Suppressor macrophage (primary cell): ENCODE measurements at places on chromosomes 13 and 19.

- DNase-seq, result peak; percentile 86
These were observed 21.0 kb upstream of the GDF15 start for GRCh38 chr19:18364826-18365528.

- no peak for DNase-seq
These were observed 14.0 kb downstream of the PDX1 start for GRCh38 chr13:27933580-27934328.

GRCh38 chr13:93007928-93008327, 218.7 kb upstream of the GPC6 start:
- no peak for DNase-seq

GRCh38 chr19:3798137-3798536, 12.0 kb upstream of the MATK start:
- DNase-seq, result no peak

GRCh38 chr19:33000910-33001309, 28.9 kb downstream of the FAAP24 start:
- no peak for DNase-seq

- no peak for DNase-seq
These were observed 1362.1 kb upstream of the ATXN8OS start for GRCh38 chr13:68745502-68745901.

GRCh38 chr19:49986354-49986753, 25.4 kb upstream of the SIGLEC11 start:
- DNase-seq, result no peak

DNA sequence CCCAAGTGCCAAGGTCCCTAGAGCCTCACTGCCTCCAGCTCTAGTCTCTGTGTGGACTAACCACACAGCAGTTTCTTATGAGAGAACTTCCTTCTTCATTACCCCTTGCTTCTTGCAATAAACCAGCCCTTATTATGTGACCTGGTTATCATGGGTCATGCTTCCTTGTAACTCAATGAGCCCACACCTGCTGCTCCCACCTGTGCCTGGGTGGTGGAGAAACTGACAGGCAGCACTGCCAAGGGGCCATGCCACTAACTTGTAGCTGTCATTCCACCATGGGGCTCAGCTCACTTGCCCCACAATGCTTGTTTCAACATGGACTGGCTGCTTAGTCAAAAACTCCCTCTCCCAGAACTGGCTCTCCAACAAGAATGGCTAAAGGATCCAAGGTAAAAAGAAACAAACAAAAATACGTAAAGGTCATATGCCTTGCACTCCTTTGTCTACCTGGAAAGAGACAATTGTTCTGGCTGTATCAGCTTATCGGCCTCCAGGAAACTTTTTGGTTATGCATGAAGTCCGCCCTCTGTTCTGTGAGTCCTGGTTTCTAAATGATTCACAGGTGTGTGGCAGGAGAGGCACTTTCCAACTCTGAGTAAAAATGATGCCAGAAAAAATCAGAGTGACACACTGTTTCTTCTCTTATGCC, 446.4 kb downstream of the COG6 start:
- DNase-seq, result no peak

GRCh38 chr13:23440821-23441618, 7.5 kb upstream of the SACS start:
- DNase-seq, result peak; percentile 42

DNA sequence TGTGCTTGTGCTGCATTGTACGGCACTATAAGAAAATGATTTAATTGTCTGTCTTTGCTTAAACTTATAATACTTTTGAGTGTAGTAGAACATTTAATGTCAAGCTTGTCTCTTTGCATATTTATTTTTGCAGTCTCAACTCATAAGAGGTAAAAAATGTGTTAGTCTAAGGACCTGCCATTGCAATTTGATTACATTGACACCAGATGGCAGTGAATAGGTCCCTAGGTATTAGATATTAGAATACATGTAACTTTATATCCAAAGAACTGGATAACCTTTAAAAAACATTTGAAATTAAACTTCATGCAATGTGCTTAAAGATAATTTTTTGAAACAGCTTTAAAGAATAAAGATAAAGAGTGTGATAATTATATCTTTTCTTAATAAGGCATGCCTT, 1421.3 kb downstream of the OLFM4 start:
- no peak for DNase-seq

GRCh38 chr19:7658219-7658686, 10.6 kb upstream of the RETN start:
- no peak for DNase-seq

GRCh38 chr13:108812661-108813060, 183.2 kb downstream of the MYO16 start:
- no peak for DNase-seq

- DNase-seq, result no peak
These were observed 463.8 kb downstream of the ITGBL1 start for GRCh38 chr13:101916108-101916774.

GRCh38 chr19:7746903-7747884, at the start of gene CD209:
Gene CD209 (minus strand): TSS chr19:7747534. CDS start chr19:7747511, 23 bp downstream.
- peak; percentile 78 for DNase-seq

DNA sequence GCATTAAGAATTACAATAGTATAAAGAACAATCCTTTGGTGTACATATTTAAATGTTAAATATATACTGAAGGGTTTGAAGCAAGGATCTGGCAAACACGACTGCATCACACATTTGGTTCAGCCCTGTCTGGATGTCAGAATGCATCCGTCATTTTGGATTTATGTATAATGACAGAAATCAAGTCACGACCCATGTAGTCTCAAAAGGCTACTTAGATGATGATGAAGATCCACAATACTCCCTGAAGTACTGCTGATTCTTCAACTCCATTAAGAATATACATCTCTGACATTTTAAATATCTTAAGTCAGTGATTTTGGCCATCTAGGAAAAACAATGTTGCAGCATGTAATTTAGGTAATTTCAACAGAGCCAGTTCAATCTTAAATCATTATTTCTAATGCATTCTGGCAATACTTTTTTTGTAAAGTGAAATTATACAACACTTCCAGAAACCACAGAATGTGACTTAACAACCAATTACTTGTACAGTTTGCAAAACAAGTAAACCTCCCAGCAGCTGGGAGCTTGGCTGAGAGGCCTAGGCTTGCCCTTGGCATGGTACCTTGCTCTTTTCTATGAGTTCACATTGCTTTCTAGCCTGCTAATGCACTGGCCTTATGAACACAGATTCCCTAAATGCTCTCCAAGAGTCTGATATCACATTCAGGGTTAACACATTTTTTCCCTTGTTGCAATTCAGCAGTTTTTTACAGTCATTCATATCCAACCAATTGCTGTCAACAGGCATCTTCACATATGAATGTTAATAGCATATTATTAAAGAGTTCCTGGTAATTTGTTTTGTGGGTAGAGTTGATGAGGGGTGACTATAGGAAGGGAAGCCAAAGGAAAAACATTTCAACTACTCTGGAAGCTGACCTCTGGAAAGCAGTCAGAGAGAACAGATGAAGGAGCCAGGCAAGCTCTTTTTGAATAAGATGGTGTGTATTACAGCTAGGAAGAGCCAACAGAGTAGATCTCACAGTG, 175.2 kb downstream of the ENOX1 start:
- no peak for DNase-seq

DNA sequence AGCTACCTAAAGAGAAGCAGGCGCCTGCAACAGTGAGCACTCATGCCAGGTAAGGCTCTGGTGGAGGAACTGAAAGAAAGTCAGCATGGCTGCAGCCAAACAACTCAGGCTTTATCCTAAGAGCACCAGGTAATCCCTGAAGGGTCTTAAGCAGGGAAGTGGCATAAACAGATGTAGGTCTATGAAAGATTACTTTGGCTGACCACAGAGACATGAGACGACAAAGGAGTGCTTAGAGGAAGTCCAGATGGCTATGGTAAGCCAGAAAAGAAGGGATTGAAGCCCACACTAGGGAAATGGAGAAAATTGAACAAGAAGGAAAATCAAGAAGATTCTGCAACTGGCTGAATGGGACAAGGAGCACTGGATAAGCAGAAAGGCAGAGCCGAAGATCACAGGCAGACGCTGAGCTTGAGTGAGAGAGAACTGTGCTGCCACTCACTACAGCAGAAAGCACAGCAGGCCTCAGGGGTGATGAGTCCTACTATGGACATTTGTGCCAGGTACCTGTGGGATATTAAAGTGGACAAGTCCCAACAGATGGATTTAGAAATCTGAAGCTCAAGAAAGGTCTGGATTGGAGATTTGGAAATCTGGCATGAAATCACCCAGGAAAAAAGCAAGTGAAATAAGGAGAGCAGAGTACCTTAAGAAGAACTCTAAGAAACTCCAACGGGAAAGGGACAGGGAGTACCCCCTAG, 4.2 kb downstream of the RCBTB1 start:
- no peak for DNase-seq

- no peak for DNase-seq
These were observed 648.7 kb downstream of the UQCRFS1 start for GRCh38 chr19:28563964-28564921.

DNA sequence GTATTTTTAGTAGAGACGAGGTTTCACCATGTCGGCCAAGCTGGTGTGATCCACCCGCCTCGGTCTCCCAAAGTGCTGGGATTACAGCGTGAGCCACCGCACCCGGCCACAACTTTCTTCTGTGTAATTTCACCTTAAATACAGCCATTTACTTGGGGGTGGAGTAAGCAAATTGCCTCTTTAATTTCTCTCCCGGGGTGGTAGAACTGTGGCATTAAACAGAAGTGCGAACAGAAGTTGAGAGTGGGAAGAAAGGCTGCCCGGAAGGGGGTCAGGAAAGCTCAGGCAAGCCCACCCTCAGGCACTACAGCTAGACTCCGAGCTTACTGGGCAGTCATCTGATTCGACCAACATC, 475 bp upstream of the DNAJC15 start:
- DNase-seq, result no peak

DNA sequence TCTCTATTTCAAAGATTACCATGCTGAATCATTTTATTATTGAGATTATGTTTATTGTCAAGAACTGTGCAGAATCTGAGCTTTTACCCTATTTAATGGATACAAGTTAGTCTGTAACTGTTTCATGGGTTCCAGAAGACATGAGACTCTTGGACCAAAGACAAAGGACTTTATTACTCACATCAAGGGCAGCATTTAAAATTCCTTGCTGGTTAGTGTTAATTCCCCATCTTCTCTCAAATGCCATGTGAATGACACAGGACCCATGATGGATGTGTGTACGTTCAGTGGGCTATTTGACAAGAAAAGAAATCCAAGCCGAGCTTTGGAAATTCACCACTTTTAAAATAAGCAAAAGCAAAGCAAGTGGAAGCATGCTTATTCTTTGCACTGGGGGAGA, 139.9 kb downstream of the PCDH20 start:
- DNase-seq, result no peak

- DNase-seq, result peak; percentile 60
These were observed 87.6 kb upstream of the SPRY2 start for GRCh38 chr13:80428349-80429096.

DNA sequence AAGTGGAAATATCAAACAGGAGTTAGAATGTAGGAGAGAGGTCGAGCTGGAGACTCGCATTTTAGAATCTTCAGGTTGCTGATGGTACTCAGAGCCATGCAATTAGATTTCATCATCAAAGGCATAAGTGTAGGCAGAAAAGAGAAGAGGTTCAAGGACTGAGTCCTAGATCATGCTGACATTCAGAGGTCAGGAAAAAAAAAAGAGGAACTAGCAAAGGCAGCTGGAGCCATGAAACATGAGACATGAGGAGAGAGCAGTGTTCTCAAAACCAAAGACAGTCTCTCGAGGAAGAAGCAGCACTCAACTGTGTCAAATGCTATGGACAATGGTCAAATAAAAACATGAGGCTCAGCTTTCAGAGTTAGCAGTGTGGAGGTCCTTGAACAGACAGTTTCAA, 12.4 kb upstream of the TPP2 start:
- peak; percentile 93 for DNase-seq

DNA sequence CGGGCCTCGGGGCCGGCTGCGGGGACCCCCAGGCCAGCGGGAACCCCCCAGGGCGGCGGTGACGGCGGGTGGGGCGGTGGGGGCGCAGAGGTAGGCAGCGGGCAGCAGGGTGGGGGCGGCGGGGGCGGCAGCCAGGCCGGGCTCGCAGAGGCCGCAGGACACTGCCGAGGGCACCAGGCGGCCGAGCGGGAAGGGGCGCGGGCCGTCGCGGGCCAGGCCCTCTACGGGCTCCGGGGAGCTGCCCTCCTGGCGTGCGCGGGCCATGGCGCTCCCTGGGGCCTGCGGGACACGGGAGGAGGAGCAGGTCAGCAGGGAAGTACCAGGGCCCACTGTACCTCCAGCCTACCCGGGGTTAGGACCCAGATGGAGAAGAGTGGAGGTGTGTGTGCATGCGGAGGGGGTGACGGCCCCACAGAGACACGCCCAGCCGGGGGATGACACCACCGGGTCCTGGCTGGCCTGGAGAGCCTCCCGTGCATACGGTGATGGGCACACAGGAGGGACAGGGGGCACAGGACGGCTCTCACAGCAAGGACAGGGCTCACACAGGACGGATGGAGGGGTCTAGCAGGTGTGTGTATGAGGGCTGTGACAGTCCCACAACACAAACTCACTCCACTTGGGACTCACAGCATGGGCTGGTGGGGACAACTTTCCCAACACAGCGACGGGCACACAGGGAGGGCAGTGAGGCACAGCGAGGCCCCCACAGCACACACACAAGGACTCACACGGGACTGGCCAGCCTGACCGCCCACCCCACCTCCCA, 2.6 kb downstream of the BBC3 start:
- peak; percentile 62 for DNase-seq

DNA sequence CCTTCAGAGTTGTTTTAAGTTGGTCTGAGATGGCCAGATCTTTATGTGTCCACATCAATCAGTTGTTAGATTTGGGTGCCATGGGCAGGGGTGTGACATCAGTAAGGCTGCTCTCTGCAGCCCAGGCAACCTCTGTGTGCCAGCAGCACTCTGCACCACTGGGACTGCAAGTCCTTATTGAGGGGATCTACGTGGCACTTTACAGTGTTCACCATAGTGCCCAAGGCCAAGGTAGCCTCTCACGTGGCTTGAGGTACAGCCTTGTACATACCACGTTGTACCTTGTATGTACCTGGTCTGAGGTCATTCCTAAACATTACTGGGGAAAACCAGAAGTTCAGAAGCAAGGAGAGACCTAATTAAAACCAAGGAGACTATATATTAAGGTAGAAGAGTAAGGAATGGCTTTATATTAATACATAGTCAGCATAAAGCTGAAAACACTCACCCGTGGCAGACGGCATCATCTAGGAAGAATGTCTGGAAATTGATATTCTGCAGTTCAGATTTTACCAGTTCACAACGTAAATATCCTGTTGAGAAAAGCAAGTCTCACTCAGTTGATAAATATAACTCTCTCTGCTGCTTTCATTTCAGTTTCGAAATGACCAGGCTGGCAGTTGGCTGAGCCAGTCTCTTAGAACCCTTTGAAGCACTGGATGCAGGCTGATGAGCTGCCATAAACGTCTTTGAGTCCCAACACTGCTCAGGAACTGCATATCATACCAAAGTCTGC, 128.8 kb downstream of the ZDHHC20 start:
- DNase-seq, result no peak

DNA sequence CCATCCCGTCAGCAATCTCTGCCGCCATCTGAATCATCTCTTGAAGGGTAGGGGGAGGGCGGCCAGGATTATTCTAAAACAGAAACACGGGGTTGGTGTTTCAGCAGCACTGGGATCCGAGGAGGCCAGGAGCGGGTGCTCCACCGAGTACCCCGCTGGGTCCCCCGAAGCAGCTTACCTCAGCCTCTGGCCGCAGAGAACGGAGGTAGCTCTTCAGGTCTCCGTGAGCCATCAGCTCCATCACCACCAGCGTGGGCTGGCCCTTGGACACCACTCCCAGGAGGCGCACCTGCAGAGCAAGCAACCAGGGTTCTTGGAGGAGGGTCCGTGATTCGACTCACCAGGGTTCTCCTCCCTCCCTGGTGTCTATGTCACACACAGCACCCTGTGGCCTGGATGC, 53.2 kb downstream of the ZNF557 start:
- DNase-seq, result no peak
